ENCODE measurements at places on chromosomes 7 and 10.

DNA sequence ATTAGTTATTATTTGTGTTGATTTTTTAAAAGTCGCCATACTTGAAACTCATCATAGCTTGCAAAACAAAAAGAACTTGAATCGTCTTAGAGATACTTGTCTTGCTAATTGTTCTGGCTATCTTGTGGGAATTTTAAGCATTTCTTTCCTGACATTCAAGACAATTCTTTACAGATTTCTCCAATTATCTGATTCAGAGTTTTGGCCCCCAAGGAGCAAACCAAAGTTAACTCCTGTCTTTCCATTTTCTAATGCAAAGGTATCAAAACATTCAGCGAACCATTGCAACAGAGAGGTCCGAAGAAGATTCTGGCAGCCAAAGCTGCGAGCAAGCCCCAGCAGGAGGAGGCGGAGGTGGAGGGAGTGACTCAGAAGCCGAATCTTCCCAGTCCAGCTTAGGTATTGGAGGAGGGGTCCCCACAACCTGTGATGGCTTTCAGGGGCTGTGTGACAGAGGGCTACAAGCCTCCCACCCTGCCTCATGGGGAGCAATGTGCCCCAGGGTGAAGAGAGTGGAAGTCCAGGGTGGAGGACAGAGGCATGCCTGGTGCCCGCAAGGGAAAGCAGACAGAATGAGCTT, 119.4 kb upstream of the STK17A start:
- DNase-seq, result no peak

DNA sequence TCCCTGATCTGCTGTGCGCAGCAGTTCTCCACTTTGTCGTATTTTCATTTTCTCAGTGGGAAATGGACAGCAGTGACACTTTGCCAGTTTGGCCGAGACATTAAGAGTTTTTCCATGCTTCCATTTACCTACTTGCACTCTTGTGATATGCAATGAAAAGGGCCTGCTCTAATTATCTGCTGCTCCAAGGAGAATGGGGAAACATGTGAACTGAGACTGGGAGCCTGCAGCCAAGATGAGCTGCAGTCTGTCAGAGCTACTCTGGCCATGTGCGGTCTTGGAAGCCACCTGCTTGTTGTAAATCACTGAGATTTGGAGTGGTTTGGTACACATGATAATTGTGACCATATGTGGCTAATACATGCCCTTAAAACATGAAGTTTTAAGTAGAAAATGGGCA, 586.6 kb upstream of the POT1 start:
- DNase-seq, result no peak

GRCh38 chr7:18294411-18294810, 201.1 kb upstream of the HDAC9 start:
- DNase-seq, result no peak

DNA sequence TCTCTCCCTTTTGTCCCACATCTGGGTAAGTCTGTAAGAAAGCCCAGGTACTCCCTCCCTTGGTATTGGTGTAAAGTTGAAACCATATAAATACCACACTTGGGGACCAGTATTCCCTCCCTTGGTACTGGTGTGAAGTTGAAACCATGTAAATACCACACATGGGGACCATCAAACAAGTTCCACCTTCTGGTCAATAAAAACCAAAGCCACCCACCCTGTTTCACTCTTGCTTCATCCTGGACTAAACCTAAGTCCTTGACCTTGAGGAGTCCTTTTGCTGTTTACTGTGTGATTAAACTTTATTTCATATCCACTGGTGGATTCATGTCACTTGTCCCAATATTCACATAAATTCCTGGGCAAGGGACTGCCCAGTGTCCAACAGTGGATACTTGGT, 8.4 kb downstream of the P4HA1 start:
- DNase-seq, result no peak

- no peak for DNase-seq
Measured at GRCh38 chr7:3892157-3892556, 591.1 kb downstream of the SDK1 start.

DNA sequence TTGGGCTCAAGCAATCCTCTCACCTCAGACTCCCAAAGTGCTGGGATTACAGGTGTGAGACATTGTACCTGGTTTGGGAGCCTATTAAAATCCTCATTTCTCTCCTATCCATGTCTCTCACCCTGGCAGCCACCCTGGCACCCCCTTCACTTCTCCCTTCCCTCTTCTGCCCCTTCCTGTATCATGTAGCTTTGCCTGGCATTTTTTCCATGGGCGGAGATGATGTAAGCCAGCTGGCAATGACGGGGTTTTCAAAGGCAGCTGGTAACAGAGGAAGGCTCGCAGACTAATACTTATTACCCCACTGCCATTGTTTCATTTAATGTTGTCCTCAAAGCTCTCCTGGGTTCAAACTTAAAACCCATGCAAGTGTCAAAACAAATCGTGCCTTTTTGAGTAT, 61.9 kb downstream of the RGS10 start:
- DNase-seq, result no peak

DNA sequence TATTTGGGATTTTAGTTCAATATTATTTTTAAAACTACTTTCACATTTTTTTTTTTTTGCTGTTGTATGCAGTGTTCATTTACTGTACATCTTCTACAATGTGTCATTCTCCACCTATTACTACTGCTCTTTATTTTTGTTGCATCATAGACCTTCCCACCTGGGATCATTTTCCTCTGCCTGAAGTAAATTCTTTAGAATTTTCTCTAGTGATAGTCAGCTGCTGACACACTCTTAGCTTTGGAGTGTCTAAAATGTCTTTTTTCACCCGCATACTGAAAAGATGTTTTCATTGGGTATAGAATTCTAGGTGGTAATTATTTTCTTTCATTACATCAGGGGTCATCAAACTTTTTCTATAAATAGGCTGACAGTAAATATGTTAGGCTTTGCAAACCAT, 30.5 kb downstream of the CFAP43 start:
- no peak for DNase-seq

All from CD4-positive, alpha-beta T cell (primary cell).